ENCODE measurements at places on chromosomes 16 and 17.

GRCh38 chr17:77409282-77410161 lies 268.8 kb downstream of the SEC14L1 start:
- peak; percentile 46 for DNase-seq

GRCh38 chr16:5858180-5858579 lies 760.6 kb upstream of the EEF2KMT start:
- no peak for DNase-seq

DNA sequence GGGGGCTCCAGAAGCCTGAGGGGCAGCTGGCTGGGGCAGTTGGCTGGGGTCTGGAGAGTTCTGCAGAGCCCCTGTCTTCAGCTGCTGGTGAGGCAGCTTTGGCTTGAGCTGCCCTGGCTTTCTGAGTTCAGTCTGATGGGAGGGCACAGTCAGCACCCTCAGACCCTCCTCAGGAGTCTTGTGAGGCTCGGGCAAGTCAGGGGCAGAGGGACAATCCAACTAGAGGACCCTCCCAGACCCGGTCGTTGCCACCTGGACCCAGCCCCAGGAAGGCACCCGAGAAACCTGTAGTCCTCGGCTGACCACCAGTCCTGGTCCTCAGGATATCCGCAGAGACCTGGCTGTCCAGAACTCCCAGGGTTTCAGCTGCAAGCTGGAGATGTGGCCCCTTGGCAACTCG lies 1.9 kb downstream of the CARD14 start:
- DNase-seq: no peak

- DNase-seq: no peak
Measured at GRCh38 chr17:16434662-16435061, 19.3 kb downstream of the TRPV2 start.

GRCh38 chr16:48261569-48261968 lies 14.2 kb upstream of the ABCC11 start:
- no peak for DNase-seq

DNA sequence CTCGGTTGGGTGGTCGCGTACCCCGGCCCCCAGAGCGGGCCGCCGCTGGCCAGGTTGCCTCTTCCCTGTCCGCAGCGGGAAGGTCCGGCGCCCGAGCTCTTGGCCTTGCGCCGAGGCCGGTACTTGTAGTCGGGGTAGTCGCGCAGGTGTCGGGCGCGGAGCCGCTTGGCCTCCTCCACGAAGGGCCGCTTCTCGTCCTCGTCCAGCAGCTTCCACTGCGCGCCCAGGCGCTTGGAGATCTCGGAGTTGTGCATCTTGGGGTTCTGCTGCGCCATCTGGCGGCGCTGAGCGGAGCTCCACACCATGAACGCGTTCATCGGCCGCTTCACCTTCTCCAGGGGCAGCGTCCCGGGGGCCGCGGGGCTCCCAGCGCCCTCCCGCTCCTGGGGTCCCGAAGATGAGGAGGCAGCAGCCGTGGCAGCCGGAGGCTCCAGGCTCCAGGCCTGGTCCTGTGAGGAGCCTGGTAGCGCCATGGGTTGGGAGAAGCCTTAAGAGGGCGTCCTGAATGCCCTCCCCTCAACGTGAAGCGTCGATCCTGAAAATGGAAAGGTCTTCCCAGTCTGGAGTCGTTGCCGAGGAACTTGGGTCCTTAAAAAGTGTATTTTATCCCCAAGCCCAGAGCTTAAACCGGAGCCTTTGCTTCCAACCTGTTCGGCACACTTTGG lies 558 bp downstream of the SOX15 start:
- DNase-seq: peak; percentile 84

- DNase-seq: no peak
Measured at GRCh38 chr16:14088155-14088753, 17.1 kb downstream of the MRTFB start.

DNA sequence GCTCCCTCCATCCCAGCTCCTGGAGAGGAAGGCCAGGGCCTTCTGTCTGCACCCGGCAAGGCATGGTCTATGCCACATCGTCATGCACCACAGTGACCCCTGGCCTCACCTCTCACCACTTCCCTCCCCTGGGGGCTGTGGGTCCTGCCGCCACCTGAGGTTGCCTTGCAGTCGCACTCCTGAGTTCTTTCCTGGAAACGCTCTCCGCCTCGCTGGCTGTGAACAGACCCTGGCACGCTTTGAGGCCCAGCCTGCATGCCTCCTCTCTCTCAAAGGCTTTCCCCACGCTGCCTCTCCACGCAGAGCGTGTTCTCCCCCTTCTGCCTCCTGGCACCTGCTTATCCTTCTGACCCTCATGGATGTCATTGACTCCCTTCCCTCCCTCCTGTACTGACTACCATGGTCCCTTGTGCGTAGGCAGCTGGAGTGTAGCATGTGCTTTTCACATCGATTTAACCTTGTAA lies 45.4 kb downstream of the SEC14L1 start:
- DNase-seq: peak; percentile 35

DNA sequence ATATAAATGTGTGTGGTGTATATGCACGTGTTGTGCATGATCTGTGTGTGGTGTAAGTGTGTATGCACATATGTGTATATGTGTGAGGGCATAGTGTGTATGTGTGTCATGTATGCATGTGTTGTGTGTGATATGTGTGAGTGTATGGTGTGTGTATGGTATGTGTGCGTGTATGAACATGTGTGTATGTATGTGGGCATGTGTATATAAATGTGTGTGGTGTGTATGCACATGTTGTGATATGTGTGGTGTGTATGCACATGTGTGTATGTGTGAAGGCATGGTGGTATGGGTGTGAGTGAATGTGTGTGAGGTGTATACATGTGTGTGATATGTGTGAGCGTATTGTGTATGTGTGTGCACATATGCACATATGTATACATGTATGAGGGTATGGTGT lies 198.7 kb downstream of the RBFOX3 start:
- no peak for DNase-seq

DNA sequence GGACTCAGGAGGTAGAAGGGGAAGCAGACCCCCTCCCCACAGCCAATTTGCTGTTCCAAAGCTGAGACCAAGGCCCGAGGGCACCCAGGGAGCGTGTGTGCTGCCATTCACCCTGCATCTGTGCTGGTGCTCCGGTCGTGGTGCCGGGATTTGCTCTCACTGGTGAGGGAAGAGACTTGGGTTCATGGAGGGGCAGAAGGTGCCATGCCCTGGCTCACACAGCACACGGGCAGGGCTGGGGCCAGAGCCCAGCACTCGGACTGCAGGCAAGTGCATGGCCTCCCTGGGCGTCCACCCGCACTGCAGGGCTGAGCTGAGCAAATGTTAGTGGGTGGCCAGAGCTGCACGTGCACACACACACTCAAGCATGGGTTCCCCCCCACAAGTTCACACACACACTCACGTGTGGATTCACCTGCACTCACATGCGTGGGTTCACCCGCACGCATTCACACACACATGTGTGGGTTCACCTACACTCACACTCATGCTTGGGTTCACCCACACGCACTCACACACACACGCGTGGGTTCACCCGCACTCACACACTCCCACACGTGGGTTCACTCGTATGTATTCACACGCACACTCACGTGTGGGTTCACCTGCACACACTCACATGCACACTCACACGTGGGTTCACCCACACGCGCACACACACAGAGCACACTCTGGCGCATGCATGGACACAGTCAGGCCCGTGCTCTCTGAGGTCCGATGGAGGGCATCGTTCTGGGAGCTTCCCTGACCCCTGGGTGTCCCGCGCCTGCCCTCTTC lies 57.0 kb upstream of the CBFA2T3 start:
- no peak for DNase-seq

GRCh38 chr17:29570521-29570920 lies 2.0 kb downstream of the TP53I13 start:
- DNase-seq: peak; percentile 17

GRCh38 chr16:10387188-10387617 lies 1.3 kb downstream of the ATF7IP2 start:
- DNase-seq: no peak

DNA sequence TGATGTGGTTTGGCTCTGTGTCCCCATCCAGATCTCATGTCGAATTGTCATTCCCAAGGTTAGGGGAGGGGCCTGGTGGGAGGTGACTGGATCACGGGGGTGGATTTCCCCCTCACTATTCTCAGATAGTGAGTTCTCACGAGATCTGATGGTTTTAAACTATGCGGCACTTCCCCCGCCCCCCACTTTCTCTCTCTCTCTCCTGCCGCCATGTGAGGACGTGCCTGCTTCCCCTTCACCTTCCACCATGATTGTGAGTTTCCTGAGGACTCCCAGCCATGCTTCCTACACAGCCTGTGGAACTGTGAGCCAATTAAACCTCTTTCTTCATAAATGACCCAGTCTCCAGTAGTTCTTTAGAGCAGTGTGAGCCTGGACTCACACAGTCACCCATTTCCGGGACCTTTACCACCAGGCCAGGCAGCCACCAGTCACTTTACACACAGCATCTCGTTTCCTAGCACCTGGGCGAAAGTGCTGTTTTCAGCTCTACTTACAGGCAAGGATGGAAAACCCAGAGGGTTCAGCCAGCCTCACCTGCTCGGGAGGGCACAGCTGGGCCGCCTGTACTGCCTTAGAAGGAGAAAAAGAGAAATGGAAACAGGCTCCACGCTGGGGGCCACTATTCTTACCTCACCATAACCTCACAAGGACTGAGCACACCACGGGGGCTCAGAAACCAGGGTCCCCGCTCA lies 13.8 kb upstream of the ZC3H18 start:
- DNase-seq: no peak

- no peak for DNase-seq
Measured at GRCh38 chr17:71286625-71287024, 834.2 kb upstream of the SOX9 start.

GRCh38 chr17:2841606-2842005 lies 45.4 kb downstream of the RAP1GAP2 start:
- no peak for DNase-seq

- no peak for DNase-seq
Measured at GRCh38 chr17:42895185-42895555, 5.4 kb upstream of the G6PC1 start.

DNA sequence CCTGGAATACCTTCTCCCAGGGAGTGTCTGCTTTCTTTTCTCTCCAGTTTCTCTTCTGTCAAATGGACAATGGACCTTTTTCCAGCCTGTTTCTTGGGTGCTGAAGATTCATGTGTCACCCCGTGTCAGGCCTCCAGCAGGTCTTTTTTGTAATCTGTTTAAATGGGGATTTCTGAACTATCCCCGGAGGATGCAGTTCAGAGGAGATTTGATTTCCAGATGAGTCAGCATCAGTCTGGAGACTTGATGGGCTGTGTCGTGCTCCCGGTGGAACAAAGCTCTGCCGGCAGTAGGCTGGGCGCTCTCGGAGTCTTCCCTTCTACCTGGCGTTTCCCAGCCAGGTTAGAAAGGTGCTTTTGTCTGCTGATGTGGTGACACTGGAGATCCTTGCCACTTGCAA lies 440.6 kb downstream of the HS3ST3B1 start:
- no peak for DNase-seq

DNA sequence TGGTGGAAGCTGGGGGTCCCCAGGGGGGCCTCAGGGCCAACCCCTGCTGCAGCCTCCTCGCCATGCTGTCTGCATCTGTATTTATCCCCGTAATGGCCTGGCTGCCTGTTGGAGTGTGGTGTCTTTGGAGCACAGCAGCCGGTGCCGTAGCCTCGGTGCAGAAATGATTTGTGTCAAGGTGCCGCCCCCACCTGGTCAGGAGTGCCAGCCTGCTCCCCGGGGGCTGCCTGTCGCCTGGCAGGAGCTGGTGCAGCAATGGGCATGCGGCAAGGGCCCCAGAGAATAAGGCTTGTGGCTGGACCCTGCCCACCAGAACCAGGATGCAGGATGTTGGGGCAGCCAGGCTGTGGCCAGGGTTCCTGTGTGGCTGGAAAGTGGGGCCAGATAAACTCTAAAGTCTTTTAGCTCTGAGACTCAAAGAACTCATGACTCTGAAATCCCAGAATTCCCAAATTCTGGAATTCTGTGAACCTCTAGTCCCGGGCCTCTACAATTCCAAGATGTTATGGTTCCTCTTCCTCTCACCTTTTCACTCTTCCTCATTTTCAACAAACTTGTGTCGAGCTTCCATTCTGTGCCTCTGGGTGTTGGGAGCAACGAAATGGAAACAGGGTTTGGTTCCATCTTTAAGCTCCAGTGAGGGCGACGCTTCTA lies 5.9 kb downstream of the CPNE2 start:
- no peak for DNase-seq

- no peak for DNase-seq
Measured at GRCh38 chr17:37604556-37604955, 4.7 kb downstream of the SYNRG start.

- peak; percentile 5 for DNase-seq
Measured at GRCh38 chr17:14557480-14557879, 256.6 kb downstream of the HS3ST3B1 start.

DNA sequence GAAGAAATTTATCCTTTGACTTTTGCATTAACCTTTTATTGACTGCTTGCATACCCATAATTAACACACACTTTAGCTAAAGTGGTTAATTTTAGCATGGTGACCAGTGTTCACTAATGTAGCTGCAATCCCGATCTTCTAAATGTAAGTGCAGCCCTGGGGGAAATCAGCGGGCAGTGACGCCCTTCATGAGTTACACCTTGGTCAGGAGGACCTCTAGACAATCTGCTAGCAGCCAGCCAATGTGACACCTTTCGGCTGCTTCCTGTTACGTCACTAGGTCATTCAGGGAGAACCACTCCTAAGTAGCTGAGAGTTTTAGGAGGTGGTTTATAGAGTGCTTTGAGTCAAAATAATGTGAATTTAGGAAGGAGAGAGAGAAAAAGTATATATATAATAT lies 180.5 kb downstream of the IRX3 start:
- DNase-seq: no peak

DNA sequence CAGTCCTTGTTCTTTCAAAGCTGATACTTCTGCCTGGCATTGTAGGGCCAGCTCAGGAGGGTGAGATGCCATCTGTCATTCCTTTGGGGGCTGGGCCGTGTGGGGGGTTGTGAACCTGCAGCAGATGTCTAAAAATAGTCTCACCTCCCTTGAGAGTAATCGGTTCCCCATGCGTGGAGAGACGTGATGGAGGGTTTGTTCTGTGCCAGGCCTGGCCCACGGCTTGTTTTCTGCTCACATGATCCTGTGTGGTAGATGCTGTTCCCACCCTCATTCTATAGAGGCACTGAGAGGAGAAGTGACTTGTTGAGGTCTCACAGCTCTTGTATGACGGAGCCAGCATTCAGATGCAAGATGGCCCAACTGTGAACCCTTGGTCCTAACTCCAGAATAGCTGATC lies 4.6 kb downstream of the IRF8 start:
- DNase-seq: peak; percentile 92

DNA sequence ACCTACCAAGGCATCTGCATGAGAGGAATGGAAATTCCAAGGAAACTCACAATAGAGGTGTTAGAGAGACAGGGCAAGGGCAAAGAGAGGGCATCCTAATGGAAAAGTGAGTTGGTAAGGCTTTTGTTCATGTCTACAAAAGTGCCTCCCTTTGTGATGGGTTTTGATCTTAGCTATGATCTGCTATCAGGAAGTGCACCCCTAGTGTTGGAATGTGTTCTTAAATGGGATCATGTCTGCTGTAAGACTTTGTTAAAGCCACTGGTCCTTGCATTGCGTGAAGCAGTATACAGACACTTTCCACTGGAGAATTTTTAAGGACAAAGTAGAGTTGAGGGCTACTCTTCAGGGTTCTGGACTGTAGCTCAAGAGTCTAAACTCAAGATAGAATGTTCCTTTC lies 92.0 kb downstream of the MAP2K6 start:
- DNase-seq: no peak

GRCh38 chr17:12634789-12635414 lies 30.8 kb upstream of the MYOCD start:
- DNase-seq: no peak

GRCh38 chr16:9092978-9093344 lies 1.5 kb downstream of the HAPSTR1 start:
- DNase-seq: no peak
